Hindlimb muscle (tissue), 1 donor: ENCODE measurements at places on chromosomes 1 and 21.

DNA sequence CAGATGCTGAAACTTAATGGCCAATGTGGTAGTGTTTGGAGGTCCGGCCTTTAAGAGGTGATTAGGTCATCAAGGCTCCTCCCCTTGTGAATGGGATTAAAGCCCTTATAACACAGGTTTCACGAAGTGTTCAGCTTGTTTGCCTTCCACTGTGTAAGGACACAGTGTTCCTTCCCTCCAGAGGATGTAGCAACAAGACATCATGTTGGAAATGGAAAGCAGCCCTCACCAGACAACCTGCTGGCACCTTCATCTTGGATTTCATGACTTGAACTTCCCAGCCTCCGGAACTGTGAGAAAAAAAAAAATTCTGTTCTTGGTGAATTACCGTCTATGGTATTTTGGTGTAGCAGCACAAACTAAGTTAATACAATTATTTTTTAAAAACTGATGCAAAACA, 613.8 kb downstream of the KIF26B start:
- DNase-seq = no peak

- DNase-seq = no peak
These were observed 41.7 kb downstream of the RNF2 start for GRCh38 chr1:185087101-185087500.

- DNase-seq = no peak
These were observed 316.3 kb downstream of the KCNH1 start for GRCh38 chr1:210817385-210818275.

- DNase-seq = no peak
These were observed 29.9 kb upstream of the TMEM222 start for GRCh38 chr1:27292106-27292505.

DNA sequence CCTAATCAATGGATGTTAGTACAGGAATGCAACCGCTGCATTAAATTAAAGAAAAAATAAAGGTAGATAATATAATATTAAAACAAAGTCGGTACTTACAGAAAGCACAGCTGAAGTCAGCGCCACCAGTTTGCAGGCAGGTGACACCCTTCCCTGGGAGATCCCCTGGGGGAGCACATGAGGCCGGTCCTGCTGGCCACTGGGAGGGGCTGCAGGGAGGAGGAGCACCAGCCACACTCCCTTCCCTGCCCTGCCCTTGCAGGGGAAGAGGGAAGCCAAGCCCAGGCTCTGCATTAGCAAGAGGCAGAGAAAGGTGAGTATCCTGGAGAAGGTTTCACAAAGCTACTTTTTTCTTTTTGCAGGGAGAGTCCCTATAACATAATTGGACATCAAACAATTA, 507.0 kb downstream of the AJAP1 start:
- no peak for DNase-seq

GRCh38 chr1:203276916-203277545, 28.3 kb upstream of the BTG2 start:
- DNase-seq = no peak

- DNase-seq = no peak
These were observed 33.5 kb downstream of the CTBS start for GRCh38 chr1:84540759-84541158.

- no peak for DNase-seq
These were observed 91.5 kb downstream of the UROD start for GRCh38 chr1:45103534-45103933.

GRCh38 chr1:66968574-66968973, 43.8 kb downstream of the MIER1 start:
- no peak for DNase-seq

DNA sequence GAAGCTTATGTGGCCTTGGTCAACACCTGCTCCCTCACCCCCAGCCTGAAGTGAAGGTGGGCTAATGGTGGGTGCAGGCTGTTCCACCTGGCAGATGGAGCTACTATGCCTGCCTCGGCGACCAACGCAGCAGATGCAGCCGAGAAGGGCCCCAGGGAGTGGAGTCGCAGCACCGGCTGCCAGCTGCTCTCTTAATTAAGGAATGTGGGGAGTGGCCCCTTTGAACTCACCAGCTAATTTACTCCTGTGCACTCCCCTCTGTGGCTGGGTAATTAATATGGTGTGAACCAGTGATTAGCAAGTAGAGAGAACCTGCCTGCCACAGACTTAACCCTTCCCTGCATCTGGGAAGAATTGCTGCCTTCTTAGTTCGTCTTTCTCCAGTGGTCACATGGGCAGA, 3.3 kb upstream of the SLAMF8 start:
- DNase-seq = no peak

- DNase-seq = no peak
These were observed 33.0 kb downstream of the APP start for GRCh38 chr21:26137379-26138060.

- no peak for DNase-seq
These were observed 1.4 kb downstream of the EFNA4 start for GRCh38 chr1:155064832-155065429.

DNA sequence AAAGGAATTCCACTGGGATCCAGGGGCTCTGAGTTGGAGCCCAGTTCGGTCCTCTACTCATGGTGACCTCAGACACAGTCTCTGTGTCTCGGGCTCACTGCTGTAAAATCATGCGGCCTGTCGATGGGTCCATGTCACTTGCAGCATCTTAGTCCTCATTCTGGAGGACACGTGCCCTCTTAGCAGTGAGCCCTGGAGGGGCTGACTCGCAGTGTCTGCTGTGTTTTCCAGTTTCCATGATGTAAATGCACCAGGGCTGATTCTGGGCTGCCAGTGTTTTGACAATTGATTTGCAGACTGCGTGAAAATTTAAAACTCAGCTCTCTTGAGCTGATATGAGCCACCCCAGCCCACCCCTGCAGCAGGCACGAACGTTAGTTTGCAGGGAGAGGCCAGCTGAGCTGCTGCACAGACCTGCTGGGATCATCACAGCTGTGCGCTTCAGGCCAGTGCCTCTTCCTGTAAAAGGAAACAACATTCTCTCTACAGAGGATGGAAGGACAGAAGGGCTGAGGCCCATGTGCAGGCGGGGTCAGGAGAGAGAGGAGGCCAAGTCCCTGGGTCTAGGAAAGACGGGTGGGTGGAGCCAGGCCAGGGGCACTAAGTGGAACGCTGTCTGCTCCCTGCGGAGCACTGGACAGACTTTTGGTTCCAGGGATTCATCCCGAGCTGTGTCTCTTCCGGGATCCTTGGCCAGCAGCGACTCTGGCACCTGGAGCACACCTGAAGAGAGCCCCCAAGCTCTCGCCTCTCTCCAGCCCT, 42.6 kb downstream of the RSPH1 start:
- DNase-seq = peak; percentile 29

DNA sequence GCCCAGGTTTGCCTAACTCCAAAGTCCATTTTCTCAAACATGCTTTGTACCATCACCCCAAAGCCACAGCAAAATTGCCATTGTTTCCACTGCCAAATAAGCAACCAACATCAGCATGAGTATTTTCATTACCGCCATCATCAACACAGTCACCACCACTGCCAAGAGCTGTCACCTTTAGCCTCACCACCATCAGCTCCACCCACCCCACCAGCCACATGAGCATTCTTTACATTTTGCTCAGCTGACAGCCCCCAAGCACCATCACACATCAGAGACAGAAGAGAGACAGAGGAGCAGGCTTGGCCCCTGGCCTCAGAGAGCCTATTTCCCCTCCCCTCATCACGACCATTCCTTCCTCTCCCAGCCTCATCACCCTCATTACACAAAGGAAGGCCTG, 42.7 kb downstream of the TAS1R2 start:
- no peak for DNase-seq

GRCh38 chr21:26116456-26117011, 54.0 kb downstream of the APP start:
- no peak for DNase-seq

DNA sequence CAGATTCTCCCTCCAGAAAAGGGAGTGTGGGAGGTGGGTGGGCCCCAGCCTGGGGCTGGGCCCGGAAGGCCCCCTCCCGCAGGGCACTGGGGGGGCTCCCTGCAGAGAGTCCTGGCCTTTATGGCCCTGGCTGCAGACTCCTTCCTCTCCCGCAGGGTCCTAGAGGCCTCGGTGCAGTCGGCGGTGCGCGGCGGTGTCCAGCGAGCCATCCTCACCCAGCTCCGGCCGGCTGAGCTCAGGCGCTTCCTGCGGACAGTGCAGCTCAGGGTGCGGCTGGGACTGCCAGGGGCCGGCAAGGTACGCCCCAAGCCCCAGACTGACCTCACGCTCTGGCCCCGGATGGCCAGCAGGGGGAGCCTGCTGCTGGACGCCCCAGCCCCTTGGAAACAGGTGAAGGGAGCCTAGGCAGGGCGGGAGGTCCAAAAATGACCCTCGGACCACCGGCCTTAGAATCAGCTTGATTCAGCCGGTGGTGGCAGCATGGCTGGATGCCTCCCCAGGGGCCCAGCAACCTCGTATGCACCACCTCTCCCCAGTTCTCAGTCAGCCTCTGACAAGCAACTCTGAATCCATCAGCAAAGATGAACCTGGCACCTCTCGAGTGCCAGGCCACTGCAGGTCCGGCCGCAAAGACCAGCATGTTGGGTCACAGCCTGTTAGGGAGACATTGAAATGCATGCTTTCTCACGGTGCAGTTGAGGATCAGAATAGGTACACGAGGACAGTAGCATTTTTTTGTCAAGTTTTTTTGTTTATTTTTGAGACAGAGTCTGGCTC, 20.6 kb downstream of the MTHFR start:
- DNase-seq = peak; percentile 54

DNA sequence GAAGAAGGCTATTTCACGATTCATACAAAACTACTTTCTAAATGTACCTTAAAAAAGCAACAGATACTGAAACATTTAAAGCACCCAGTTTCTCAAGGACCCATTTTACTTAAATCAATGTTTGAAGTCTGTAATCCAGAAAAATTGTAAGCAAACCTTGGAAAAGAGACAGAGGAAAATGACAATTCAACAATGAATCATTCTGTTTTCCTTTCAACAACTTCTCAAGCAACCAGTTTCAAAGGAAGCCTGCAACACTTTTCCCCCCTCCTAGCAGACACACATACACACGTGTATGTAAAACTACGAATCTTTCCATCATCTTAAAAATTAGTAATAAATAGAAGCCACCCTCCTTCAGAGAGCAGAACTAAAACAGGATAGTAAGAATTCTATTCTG, 1.2 kb downstream of the RERE start:
- no peak for DNase-seq

GRCh38 chr1:3787349-3787715, 9.0 kb downstream of the LRRC47 start:
- DNase-seq = no peak

- no peak for DNase-seq
These were observed 33.9 kb upstream of the ATP2B4 start for GRCh38 chr1:203592730-203593129.

- DNase-seq = no peak
These were observed 128.1 kb upstream of the VAMP3 start for GRCh38 chr1:7642781-7643529.

DNA sequence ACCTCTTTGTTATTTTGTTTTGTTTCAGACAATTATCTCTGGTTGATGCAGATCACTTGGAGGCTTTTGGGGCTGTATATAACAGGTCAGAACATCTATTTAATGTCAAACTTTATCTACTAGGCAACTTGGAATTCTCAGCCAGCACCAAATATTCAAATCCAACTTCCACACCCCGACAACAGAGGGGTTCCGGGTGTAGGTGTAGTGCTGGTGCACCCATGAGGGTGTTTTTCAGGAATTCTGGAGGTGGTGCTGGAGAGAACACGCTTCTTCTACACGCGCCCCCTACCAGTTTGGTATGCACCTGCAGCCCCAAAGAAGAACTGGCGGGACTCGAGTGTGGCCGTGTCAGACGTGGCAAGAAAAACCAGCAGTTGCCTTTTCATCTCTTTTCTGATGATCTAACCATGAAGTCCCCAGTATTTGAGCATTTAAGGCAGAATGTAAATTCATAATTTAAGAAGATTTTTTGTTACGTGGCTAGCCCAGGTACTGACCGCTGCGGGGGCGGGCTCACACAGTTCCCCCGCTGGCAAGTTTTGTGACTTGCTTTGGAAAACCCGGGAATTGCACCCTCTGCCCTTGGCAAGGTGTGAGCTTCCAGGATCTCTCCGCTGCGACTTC, 462 bp upstream of the TLCD4 start:
- DNase-seq = peak; percentile 29

DNA sequence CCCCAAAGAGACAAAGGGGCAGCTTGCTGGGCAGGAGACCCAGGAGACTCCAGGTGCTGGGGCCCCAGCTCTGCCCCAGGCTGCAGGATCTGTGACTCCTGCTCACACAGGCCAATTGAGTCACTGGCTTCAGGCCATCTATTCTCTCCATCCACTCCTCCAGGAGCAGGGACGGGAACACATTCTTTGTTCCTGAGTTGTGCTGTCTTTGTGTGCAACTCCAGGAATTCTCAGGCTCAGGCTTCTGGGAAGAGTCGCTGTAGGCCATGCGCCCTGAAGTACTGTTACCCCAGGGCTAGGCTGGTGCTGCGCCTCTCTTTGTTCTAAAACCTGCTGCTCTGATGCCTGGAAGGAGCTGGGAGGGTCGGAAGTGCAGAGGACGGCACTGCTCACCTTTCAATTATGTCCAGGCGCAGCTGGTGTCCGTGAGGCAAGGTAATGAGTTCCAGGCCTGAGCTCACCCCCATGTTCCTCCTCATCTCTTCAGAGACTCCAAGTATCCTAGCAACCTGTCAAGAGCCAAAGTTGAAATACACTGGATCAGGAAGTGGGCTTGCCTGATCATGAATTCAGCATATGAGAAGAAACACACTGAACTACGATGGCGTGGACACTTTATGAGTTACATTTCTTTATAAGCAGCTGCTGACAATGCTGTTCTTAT, 105.9 kb downstream of the BCAR3 start:
- DNase-seq = peak; percentile 64

DNA sequence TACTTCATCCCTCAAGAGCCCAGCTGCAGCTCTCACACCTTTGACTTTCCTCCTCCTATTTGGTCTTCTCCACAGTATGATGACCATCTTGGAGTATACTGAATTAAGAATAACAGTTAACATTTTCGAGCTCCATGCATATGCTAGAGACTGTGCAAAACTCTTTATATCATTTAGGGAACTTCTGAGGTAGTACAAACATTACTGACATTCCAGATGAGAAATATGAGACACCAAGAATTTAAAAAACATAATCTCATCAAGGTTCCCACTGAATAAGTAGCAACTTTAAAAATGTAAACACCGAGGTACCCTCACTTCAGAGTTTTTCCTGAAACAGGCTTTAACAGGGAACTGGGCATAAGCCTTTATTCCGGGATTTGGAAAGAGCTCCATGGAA, 22.7 kb downstream of the FMO3 start:
- no peak for DNase-seq

DNA sequence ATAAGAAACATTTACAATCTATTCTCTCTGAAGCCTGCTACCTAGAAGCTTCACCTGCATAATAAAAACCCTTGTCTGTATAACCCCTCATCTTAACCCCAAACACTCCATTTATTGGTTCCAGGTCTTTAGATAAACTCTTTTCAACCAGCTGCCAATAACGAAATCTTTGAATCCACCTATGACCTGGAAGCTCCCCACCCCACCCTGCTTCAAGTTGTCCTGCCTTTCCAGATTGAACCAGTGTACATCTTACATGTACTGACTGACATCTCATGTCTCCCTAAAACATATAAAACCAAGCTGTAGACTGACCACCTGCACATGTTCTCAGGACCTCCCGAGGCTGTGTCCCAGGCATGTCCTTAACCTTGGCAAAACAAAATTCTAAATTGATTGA, 50.7 kb upstream of the VWA5B1 start:
- DNase-seq = no peak

GRCh38 chr1:90174246-90174645, 179.3 kb downstream of the ZNF326 start:
- no peak for DNase-seq

- DNase-seq = no peak
These were observed 69.2 kb downstream of the UMODL1 start for GRCh38 chr21:42140196-42140934.

- DNase-seq = no peak
These were observed 9.9 kb downstream of the IFNLR1 start for GRCh38 chr1:24177161-24177560.
